Lower lobe of right lung (tissue), 2 donors: ENCODE measurements at places on chromosomes 2 and 18. TPM values are rescaled to one million over a fixed set of nuclear protein-coding genes. Genes with fewer than 3 reads are reported as not detected.

GAREM1 gene
- 10.3 TPM for total RNA-seq

DNA sequence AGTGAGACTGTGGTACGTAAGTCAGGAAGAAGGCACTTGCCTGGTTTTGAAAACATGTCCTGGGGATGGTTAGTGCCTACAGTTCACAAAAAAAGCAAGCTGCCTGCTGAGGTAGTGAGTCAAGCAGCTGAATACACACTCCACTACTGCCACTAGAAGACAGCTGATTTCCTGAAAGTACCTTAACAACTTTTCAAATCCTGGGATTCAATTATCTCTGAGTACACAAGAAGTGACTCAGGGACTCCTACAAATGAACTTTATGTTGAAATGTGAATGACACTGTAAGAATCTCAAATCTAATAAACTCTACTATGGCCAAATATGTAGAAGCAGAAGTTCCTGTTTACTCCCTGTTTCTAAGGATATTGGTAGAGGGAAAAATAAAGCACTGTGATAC lies 58.0 kb upstream of the ARL5A start:
- peaks cover 5% of the 10 kb centered on the region for H3K4me1 ChIP-seq
- H3K27ac ChIP-seq: no peak overlapping the region
- no peaks in the 10 kb centered on the region for H3K27me3 ChIP-seq
- DNase-seq: no peak
- no peaks in the 10 kb centered on the region for H3K36me3 ChIP-seq

- DNase-seq: no peak
- H3K27me3 ChIP-seq: no peaks in the 10 kb centered on the region
- H3K36me3 ChIP-seq: no peaks in the 10 kb centered on the region
- no peak overlapping the region for H3K27ac ChIP-seq
Measured at GRCh38 chr2:48952143-48952542, 196.6 kb upstream of the LHCGR start.

DNA sequence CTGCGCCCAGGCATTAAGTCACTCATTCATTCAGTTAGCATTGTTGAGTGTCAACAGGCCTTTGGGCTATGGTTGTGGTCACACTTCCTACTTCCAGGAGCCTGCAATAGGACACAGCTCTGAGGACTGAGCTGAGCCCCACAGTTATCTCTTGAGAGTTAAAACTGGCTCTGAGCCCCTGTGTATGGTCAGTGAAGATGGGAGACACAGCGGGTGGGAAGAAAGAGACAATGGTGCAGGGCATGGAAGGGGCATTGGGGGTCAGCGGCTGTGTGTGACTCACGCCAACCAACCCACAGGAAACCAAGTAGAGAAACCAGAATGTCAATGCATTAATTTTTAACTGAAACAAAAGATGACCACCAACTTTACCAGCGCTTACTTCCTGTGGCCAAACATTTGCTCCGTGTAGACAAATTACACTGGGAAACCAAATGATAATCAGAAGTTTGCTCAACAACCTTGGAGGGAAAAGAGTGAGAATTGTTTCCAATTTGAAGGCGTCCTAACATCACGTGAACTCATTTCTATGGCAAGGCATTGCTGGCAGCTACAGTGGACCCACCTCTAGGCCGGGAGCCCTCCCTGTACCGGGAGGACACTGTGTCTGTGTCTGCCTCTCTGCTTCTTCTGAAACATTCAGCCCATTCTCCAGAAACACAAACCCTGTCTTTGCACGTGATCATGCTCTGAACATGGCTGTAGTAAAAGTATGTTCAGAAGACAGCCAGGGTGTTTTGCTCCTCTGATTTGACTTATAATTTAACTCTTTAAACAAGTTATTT lies 212.0 kb upstream of the ID2 start:
- no peaks in the 10 kb centered on the region for H3K36me3 ChIP-seq
- H3K4me3 ChIP-seq: no peak overlapping the region
- H3K27ac ChIP-seq: no peak overlapping the region
- H3K27me3 ChIP-seq: no peaks in the 10 kb centered on the region

DYNAP gene
- not detected for total RNA-seq

GLB1L gene
- 12.6 TPM for total RNA-seq

DNA sequence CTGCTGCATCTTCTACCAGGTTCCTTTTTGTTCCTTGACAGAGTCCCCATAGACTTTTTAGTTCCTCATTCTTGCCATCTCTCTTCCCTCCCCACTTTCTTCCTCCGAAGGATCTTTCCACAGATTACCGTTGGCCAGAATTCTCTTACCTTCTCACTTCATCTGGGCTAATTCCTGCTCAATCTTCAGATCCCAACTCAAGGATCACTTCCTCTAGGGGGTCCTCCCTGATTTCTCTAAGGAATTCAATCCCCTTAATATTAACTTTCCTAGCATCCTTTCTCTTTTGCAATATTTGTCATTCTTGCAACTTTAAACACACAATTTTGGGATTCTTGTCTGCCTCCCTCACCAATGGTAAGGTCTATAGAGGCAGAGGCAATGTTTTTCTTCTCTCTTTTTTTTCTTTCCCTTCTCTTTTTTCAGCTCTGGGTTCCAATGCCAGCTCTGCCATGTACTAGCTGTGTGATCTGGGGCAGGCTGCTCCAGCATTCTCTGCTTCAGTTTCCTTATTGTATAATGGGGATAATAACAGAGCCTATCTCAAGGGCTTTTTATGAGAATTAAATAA lies 5.4 kb upstream of the KCNE4 start:
- no peak for DNase-seq
- H3K4me1 ChIP-seq: no peaks in the 10 kb centered on the region
- no peaks in the 10 kb centered on the region for H3K27me3 ChIP-seq
- no peak overlapping the region for H3K4me3 ChIP-seq

- H3K4me1 ChIP-seq: peaks cover 4% of the 10 kb centered on the region
- no peak overlapping the region for H3K27ac ChIP-seq
- DNase-seq: no peak
- no peak overlapping the region for H3K4me3 ChIP-seq
Measured at GRCh38 chr2:168773128-168773527, 29.3 kb upstream of the NOSTRIN start.

DNA sequence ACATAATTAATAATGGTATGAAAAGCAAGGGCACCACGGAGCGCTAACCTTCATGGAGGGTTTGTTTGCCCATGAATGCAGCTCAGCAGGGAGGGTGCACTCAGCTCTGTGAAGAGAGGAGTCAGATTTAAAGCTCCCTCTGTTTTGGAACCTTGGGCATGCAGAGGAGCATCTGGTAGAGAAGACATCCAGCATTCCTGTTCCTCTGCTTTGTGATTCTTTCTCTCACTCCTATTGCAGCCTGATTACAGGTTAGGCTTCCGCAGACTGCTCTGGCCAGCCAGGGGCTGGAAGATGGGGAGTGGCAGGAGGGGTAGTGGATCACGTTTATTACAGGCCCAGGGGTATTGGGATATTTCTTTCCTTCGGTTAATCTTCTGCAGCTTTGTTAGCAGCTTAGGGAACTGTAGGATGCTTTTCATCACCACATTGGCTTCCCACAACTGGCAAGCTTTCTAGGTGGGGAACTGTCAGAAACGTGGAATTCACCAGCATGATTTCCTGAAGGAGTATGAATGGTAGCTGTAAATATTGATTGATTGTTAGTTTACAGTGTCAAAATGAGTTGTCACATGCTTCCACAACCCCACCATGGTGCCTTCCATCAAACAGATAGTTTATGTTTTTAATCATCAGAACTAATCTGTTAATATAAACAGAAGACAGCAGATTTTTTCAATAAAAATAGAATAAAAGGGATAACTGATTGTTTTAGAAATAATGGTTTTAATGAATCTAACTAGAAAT lies 201.1 kb downstream of the VAPA start:
- no peaks in the 10 kb centered on the region for H3K36me3 ChIP-seq
- DNase-seq: no peak
- peaks cover 31% of the 10 kb centered on the region for H3K4me1 ChIP-seq
- H3K27me3 ChIP-seq: no peaks in the 10 kb centered on the region
- H3K27ac ChIP-seq: no peak overlapping the region

DNA sequence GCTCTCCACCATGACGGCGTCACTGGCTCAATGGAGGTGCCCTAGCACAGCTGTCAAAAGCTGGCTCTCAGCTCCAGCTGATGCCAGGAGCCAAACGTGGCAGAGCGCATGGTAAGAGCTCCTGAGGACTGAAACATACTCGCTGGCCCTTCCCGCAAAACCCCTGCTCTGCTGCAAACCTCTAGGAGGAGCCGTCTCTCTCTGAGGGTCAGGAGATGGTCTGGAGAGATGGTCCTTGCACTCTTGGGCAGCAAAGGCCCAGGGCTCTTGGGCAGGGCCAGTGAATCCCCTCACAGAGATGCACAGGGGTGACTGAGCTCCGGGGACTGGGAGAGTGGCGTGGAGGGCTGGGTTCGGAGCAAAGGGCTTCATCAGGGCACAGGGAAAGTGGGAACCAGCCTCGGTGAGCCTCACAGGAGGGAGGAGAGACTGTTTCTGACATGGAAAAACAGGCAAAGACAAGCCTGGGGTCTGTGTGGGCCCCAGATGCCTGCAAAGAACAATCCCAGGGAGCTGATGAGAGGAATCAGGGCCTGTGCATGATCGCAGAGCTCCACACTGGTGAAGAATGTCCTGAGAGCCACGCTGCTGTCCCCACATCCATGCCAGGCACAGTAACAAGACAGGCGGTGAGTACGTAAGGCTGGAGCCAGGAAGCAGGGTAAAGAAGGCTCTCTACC lies 17.2 kb downstream of the SNORC start:
- no peak for DNase-seq
- no peak overlapping the region for H3K4me3 ChIP-seq
- H3K36me3 ChIP-seq: no peaks in the 10 kb centered on the region
- no peak overlapping the region for H3K27ac ChIP-seq
- peaks cover 8% of the 10 kb centered on the region for H3K27me3 ChIP-seq

- peaks cover 7% of the 10 kb centered on the region for H3K4me1 ChIP-seq
- H3K27me3 ChIP-seq: no peaks in the 10 kb centered on the region
- H3K4me3 ChIP-seq: no peak overlapping the region
Measured at GRCh38 chr2:12429779-12430406, 286.8 kb upstream of the TRIB2 start.

GRCh38 chr2:24189551-24189950 lies 14.7 kb downstream of the FAM228A start:
- H3K4me3 ChIP-seq: no peak overlapping the region
- H3K36me3 ChIP-seq: no peaks in the 10 kb centered on the region
- no peak overlapping the region for H3K27ac ChIP-seq
- H3K27me3 ChIP-seq: no peaks in the 10 kb centered on the region

DNA sequence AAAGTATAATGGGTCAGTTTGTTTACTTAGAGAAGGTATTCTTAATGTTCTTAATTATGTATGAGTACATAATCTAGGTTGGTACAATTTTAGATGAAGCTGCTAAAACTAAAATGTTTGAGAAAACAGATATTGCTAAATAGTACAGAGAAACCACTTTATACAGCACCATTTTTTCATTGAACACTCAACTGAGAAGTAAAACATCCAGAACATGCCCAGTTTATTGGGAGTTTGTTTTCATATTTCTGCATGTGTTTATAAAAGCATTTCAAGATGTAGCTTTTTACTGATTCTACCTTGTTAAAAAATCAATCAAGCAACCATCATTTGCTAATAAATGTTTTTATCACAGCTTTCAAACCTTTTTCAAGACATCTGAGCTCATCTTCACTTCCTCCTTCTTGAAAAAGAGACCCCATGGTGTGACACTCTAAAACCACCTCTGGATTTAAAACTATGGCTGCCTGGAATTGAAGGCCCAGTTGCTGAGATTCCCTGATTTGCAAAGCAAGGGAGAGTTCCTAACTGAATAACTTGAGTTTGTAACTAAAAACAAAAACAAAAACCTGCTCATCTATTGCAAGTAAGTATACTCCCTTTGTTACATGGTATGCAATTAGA lies 585.9 kb downstream of the ZEB2 start:
- H3K27ac ChIP-seq: peak overlapping the region; percentile 92
- H3K4me3 ChIP-seq: no peak overlapping the region
- no peaks in the 10 kb centered on the region for H3K36me3 ChIP-seq
- DNase-seq: no peak
- H3K4me1 ChIP-seq: peaks cover 14% of the 10 kb centered on the region

GRCh38 chr2:16933355-16933754 lies 267.7 kb upstream of the CYRIA start:
- H3K27me3 ChIP-seq: no peaks in the 10 kb centered on the region
- DNase-seq: no peak
- H3K36me3 ChIP-seq: no peaks in the 10 kb centered on the region

- no peak overlapping the region for H3K27ac ChIP-seq
- H3K4me3 ChIP-seq: no peak overlapping the region
- DNase-seq: no peak
- peaks cover 75% of the 10 kb centered on the region for H3K36me3 ChIP-seq
Measured at GRCh38 chr2:201269764-201270163, 9.4 kb downstream of the CASP8 start.

DNA sequence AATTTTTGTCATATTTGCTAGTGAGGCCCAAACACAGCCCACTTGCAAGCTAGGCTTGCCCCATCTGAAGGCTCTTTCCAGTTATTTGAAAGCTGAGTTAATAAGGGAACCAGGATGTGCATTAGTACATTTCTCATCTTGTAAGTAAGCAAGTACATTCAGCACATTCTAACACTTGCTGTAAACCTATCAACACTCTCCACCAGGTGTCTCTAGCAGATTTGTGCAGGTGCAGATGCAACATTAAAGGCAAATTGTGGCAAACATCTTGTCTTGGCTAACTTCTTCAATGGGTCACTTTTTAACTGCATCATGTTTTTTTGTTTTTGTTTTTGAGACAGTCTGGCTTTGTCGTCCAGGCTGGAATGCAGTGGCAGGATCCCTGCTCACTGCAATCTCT lies 25.3 kb upstream of the MFSD6 start:
- peaks cover 4% of the 10 kb centered on the region for H3K4me1 ChIP-seq
- no peaks in the 10 kb centered on the region for H3K27me3 ChIP-seq
- no peak for DNase-seq

AKAIN1 gene
- total RNA-seq: not detected

- no peaks in the 10 kb centered on the region for H3K36me3 ChIP-seq
- H3K4me1 ChIP-seq: no peaks in the 10 kb centered on the region
- H3K27ac ChIP-seq: no peak overlapping the region
- H3K4me3 ChIP-seq: no peak overlapping the region
Measured at GRCh38 chr2:221845021-221845365, 272.9 kb upstream of the EPHA4 start.

MOGAT1 gene
- 3.2 TPM for total RNA-seq

DNA sequence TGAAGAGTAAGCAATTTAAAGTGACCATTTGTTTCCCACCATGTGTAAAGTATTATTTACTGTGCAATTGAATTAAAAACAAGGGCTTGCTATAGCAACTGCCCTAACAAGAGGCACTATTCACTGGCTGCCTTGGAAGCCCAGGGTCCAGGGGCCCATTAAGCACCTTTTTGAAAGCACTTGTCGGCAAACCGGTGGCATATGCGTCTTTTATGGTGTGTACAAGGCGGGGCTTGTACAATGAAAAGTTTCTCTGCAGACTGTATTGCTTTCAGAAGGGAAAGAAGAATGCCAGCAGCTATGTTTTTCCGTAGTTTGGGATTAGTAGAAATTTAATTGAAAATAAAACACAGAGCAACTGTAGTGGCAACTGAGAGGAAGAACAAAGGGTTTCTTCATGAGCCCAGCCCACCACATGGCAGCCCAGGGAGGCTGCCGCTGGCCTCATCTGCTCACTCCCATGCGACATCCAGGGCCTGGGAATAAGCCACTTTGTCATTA lies 279.5 kb upstream of the PARD3B start:
- H3K4me3 ChIP-seq: no peak overlapping the region
- DNase-seq: no peak
- no peak overlapping the region for H3K27ac ChIP-seq
